Esophagus (tissue), 2 donors: ENCODE measurements at places on chromosomes 3 and 15. TPM values are rescaled to one million over a fixed set of nuclear protein-coding genes. Genes with fewer than 3 reads are reported as not detected.

PSMA4 gene
- 109 TPM for polyA plus RNA-seq

C15orf39 gene
- 14.7 TPM for polyA plus RNA-seq

TRA2B gene
- 56.6 TPM for polyA plus RNA-seq

CCDC54 gene
- not detected for polyA plus RNA-seq

CAPN3 gene
- 25.8 TPM for polyA plus RNA-seq

CDCP1 gene
- 24.3 TPM for polyA plus RNA-seq

P2RY13 gene
- 0.68 TPM for polyA plus RNA-seq

AGTR1 gene
- 0.85 TPM for polyA plus RNA-seq

RNF13 gene
- polyA plus RNA-seq = 31.3 TPM

CCR2 gene
- polyA plus RNA-seq = 0.24 TPM

AMT gene
- 14.2 TPM for polyA plus RNA-seq
